Stimulated activated CD8-positive, alpha-beta memory T cell treated with anti-CD3 and anti-CD28 coated beads, Interleukin-4, amount 100 ng/mL, for 4 hours (primary cell): ENCODE measurements at places on chromosomes 5 and 9.

- DNase-seq: no peak
Observed at GRCh38 chr5:13939638-13940037, 4.8 kb downstream of the DNAH5 start.

GRCh38 chr9:89661956-89662717 lies 57.3 kb downstream of the GADD45G start:
- DNase-seq: no peak

DNA sequence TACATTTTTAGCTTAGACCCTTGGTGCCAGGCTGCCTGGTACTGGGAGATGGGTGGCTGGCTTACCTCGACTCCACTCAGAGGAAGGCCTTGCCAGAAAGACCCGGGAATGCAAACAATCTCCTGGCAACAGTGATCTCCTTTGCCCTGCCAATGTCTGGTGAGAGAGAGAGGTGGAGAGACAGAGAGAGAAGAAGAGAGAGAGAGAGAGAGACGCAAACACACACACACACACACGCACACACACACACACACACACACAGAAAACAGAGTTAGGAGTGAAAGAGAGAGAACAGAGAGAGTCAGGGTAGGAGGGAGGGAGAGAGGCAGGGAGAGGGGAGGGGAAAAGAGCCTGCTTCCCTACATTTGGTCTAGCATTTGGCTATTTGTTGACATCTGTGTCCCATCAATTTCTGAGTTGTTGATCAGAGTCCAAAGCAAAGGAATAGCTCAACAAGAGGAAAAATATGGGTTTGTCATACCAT lies 181.6 kb upstream of the MAP1B start:
- DNase-seq: no peak

DNA sequence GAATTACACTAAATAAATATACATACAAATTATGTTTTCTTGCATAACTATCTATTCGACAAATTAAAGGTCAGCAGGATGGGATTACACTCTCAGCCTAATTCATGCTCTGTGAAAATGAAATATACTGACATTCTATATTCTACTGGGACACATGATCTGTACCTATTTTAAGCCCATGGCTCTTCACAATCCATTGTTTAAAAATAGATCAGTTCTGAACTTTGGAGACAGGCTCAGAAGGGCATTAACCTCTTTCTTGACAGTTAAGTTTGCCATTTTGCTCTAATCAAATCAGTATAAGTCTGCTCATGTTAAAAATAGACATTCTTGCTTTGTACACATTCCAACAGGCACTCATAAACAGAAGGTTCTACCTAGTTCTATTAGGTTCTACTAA lies 361.2 kb downstream of the HCN1 start:
- DNase-seq: no peak

DNA sequence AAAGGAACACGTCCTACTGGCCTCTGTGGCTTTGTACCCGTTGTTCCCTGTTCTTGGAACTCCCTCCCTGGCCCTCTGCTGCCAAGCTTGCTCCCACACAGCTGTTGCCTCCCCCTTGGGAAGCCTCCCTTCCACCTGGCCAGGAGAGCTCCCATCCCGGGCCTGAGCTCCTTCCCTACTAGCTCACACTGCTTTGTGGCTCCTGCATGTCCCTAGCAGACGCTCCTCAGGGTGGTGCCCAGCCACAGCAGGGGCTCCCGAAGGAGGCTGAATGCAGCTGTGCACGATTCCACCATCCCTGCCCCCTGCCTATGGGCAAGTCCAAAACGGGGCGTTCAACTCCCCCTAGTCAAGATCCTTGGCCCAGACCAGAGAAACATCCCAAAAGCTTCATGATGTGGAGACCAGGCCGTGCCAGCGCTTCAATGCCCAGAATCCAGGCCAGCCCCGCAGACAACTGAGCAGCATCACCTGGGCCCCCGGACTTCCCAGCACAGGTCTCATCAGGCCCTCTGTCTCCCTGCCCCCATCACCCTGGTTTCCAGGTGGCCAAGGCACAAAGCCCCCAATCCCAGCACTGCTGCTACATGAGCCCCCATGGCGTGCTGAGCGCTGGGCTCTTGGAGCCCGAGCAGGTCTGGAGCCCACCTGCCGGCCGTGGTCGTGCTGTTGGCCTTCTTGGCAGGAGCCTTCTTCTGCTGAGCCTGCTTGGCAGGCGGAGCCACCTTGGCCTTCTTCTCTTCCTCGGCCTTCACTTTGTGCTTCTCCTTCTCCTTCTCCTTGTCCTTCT lies 14.3 kb downstream of the BRD3OS start:
- no peak for DNase-seq

- DNase-seq: no peak
Observed at GRCh38 chr9:87405677-87406542, 91.8 kb upstream of the DAPK1 start.

- no peak for DNase-seq
Observed at GRCh38 chr9:79568337-79569101, 3.2 kb upstream of the TLE4 start.

DNA sequence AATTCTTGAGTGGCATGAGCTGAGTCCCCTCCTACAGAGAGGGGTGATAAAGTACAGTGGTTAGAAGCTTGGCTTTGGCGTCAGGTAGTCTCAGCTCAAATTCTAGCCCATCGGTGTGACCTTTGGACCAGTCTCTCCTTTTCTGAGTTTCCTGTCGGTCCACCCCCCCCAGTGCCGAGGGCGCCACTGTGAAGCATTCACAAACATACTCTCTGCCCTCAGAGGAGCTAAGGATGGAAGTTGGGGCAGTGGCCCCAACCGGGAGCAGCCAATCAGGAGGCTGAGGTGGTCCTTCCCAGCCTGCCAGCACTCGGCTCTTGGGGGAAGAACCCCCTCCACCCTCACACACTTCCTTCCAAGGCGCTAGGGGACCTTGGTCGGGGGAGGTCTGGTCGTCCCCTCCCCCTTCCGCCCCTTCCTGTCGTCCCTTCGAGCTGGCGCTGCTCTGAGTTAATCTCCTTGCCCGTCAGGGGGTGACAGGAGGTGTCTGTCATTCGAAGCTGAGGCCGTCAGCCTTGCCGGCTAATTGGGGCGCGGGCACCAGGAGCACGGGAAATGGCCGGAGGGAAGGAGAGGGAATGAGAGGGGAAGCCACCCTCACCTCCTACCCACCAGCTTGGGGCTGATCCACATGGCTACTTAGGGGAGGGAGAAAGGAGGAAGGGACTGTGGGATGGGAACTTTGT lies 53.0 kb downstream of the CXXC5 start:
- DNase-seq: no peak

- DNase-seq: no peak
Observed at GRCh38 chr5:174094857-174095606, 49.5 kb downstream of the NSG2 start.

- DNase-seq: no peak
Observed at GRCh38 chr5:95615164-95615467, 4.8 kb upstream of the GPR150 start.

DNA sequence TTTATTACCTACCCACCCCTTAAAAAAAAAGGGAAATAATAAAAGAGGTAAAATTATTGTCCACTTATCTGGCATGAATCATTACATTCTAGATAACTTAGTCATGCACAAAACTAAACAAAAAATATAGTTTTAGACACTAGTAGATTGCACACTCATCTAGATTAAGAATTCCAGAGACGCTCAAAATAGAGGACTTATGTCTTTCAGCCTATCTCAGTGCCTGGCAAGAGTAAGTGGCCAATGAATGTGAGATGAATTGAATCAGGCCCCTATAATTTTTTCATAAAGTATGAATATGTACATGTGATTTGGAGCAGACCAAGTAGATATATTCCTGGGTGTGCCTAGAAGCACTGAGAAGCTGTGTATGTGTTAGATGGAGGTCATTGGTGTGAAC lies 2.0 kb upstream of the RXFP3 start:
- no peak for DNase-seq

DNA sequence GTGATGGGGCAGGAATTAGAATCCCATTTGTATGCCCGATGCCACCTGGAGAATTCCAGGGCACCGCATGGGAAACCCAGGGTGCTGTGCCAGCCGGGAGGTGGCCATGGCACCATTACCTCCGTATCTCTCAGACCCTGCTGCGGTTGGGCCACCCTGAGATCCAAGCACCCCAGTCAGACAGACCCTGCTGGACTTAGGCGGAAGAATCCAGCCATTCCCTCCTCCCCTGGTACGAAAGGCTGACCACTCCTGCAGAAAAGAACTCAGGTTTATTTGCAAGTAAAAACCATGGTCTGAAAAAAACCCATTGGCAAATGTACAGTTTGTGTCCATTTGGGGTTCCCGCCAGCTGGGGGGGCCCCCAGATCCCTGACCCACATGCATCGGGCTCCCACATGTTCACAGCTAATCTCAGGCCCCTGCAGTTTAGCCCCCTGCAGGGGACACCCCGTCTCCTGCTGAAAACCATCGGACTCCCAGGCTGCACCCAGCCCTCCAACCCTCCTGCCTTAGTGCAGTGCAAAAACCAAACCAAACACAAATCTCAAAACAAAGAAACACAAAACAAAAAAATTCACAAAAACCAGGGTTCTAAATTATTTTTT lies 23.6 kb upstream of the SARDH start:
- DNase-seq: no peak

DNA sequence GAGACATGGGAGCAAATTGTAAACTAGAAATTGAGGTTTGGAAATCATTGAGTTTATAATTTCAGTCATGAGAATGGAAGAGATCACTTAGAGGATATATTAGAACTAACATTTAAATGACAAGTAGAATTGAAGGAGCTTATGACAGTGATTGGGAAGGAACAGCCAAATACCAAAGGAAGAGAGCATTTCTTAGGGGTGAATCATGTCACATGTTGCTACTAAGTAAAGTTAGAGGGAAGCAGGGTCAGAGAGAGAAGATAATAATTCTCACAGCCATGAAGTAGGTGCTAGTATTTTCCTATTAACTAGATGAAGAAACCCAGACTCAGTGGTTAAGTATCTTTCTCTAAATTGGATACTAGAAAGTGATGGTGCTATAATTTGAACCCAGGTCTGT lies 59.3 kb downstream of the COMMD10 start:
- no peak for DNase-seq

GRCh38 chr5:174384509-174384947 lies 339.0 kb downstream of the NSG2 start:
- no peak for DNase-seq

- DNase-seq: no peak
Observed at GRCh38 chr5:172439785-172440477, 14.4 kb downstream of the SH3PXD2B start.

- no peak for DNase-seq
Observed at GRCh38 chr9:112925058-112925641, 34.5 kb upstream of the SLC46A2 start.

GRCh38 chr5:87876616-87877015 lies 392.0 kb downstream of the TMEM161B start:
- DNase-seq: no peak

DNA sequence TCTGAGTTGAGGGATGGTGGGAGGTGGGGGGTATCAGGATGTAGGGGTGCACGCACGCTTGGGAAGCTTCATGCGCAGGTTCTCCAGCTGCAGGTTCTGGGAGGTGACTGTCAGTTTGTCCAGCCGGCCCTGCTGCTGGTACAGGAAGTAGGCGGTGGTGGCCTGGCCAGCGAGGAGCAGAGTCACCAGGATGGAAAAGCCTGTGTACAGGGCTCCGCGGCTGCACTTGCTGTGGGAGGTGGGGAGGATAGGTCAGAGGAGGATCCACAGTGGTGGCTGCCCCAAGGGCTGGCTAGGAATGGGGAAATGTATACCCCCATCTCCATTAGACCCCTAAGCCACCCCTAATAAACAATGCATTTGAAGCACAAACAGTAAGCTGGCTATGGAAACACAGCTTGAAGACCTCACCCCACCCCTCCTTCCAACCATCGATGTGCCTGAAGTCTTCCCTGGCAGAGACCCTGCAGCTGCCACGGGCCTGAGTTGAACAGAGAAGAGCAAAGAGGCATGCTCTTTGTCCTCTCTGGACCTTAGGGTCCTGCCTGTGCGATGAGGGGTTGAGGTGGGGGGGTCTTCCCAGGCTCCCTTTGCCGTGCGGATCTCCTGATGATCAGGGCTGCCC lies 5.5 kb downstream of the CD74 start:
- DNase-seq: no peak

DNA sequence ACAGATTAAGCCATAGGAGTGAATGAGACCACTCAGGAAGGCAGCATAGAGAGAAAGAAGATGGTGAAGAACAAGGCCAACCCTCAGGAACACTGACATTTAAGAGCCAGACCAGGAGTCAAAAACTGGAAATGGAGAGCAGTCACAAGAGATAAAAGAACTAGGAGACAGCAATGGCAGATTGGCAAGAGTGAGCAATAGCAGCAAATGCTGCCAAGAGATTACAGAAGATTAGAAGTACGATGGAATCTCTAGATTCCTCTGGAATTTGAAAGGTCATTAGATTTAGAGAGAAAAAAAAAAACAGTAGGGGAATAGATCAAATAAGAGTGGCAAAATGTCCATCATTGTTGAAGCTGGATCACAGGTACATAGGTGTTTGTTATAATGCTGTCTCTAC lies 73.4 kb upstream of the SLC44A1 start:
- no peak for DNase-seq

- DNase-seq: no peak
Observed at GRCh38 chr9:38253200-38253599, 139.3 kb upstream of the ALDH1B1 start.

DNA sequence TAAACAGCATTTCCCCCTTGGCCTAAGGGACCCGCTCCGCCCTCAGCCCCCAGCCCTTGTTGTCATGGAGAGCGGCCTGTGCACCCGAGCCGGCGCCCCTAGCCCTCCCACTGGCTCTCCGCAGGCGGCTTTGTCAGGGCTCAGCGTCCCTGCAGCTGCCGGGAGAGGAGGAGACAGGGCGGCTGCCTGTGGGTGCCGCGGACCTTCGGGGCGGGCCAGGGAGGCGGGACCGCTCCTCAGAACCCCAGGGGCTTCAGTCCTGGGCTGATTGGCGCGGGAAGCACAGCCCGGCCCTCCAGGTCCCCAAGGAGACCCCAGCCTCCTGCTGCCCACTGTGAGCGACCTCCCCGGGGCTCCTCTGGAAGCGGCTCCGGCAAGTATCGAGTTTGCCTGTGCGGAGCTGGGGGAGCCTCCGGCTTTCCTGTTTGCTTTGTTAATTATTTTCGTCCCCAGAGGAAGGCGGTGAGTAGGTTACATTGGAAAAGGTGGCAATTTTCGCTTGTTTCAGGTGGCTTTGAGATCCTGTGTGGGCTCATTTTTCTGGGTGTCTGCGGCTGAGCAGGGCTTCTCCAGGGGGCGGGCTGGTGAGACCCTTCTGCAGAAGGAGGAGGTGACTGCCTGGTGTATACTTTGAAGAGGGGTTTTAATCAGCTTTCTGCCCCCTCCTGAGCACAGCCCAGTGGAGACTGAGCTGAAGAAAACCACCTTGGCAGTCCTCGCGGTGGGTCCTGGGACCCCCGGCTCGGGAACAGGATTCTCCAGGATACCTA lies at the start of gene FGD3:
Gene FGD3, plus strand, starts transcription at position 256 of the 770 bp plus-strand sequence. CDS start 28,734 bp downstream, outside the sequence.
- DNase-seq: no peak

- no peak for DNase-seq
Observed at GRCh38 chr5:2382776-2383697, 368.4 kb downstream of the IRX2 start.
